ENCODE measurements at places on chromosomes 4 and X.

DNA sequence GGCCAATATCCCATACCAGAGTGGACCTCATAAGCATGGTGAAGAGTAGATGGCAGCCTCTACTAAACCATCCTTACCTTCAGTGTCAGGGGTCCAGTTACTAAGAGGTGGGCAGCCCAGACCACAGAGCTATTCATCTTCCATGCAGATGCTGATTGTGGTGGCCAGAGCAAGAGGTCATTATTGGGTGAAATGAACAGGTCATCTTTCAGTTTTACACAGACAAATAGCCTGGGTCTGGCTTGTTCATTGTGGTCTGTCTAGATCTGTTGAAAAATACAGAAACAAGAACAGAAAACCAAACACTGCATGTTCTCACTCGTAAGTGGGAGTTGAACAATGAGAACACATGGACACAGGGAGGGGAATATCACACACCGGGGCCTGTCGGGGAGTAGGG lies 71.3 kb downstream of the PAK3 start:
- H3K4me3 ChIP-seq, result no peak overlapping the region
- no peaks in the 10 kb centered on the region for H3K36me3 ChIP-seq
- DNase-seq, result no peak

GRCh38 chrX:13770013-13770535 lies 35.5 kb downstream of the OFD1 start:
- H3K36me3 ChIP-seq, result no peaks in the 10 kb centered on the region
- DNase-seq, result no peak
- no peaks in the 10 kb centered on the region for H3K27me3 ChIP-seq
- H3K27ac ChIP-seq, result no peak overlapping the region
- no peaks in the 10 kb centered on the region for H3K4me1 ChIP-seq

- no peak overlapping the region for H3K4me3 ChIP-seq
- H3K36me3 ChIP-seq, result no peaks in the 10 kb centered on the region
- H3K4me1 ChIP-seq, result no peaks in the 10 kb centered on the region
- no peak overlapping the region for H3K27ac ChIP-seq
- no peak for DNase-seq
Measured at GRCh38 chr4:30920043-30920442, 199.9 kb downstream of the PCDH7 start.

- H3K36me3 ChIP-seq, result no peaks in the 10 kb centered on the region
- no peaks in the 10 kb centered on the region for H3K27me3 ChIP-seq
- H3K27ac ChIP-seq, result no peak overlapping the region
- no peak for DNase-seq
- no peak overlapping the region for H3K4me3 ChIP-seq
Measured at GRCh38 chrX:141278306-141278705, 36.0 kb upstream of the SPANXC start.

DNA sequence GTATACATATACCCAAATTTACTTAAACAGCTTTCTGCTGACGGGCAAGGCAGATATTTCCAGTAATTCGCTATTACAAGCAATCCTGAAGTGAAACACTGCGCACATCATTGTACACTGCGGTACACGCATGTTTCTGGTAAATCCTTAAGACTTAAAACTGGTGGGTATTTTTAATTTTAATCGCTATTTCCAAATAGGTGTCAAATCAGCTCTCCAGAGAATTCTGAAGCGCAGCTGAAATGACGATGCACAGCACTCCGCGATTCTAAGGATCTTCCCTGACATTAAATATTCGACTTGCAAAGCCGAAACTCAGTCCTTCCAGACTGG lies 361 bp downstream of the TMEM128 start:
- no peaks in the 10 kb centered on the region for H3K27me3 ChIP-seq
- peak overlapping the region; percentile 96 for H3K27ac ChIP-seq
- no peak for DNase-seq
- peaks cover 29% of the 10 kb centered on the region for H3K36me3 ChIP-seq
- H3K4me3 ChIP-seq, result peak overlapping the region; percentile 87

- no peaks in the 10 kb centered on the region for H3K27me3 ChIP-seq
- no peak for DNase-seq
- H3K4me3 ChIP-seq, result no peak overlapping the region
- H3K4me1 ChIP-seq, result no peaks in the 10 kb centered on the region
Measured at GRCh38 chr4:158513256-158513655, 8.4 kb upstream of the RXFP1 start.

DNA sequence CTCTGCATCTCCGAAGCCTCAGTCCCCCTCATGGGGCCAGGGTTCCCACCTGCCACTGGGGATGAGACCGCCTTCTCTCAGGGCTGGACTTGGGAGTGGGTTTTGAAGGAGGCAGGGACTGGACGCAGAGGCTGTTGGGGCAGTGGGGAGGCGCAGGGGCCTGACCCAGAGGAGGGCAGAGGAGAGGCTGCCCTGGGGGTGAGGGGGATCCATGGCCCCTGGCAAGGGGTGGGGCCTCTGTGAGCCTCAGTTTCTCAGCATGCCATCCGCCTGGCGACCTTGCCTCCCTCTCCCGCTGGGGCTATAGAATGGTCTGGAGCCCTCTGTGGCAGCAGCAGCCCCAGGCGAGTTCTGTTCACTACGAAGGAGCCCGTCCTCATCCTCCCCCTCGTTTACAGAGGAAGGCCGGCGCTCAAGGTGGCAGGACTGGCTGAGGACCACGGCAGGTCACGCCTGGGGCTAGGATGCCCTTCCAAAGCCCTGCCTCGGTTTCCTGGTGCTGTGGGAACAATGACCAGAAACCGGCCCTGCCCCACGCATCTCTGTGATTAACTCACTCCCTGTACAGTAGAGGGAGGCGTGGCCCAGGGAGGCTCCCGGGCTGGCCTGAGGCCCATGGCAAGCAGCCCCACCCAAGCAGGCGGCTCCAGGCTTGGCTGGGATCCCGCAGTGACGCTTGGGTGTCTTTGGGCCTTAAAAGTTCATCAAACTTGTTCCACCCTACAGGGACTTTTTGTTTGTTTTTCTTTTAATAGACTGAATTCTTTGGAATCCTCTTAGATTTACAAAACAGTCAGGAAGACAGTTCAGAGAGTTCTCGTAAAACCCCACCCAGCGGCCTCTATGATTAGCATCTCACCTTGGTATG lies 16.0 kb upstream of the SH3TC1 start:
- H3K27ac ChIP-seq, result peak overlapping the region; percentile 35
- H3K27me3 ChIP-seq, result no peaks in the 10 kb centered on the region
- no peaks in the 10 kb centered on the region for H3K36me3 ChIP-seq

GRCh38 chr4:54041100-54041499 lies 23.3 kb downstream of the CHIC2 start:
- H3K27ac ChIP-seq, result no peak overlapping the region
- H3K36me3 ChIP-seq, result peaks cover 4% of the 10 kb centered on the region
- H3K4me3 ChIP-seq, result no peak overlapping the region
- no peaks in the 10 kb centered on the region for H3K27me3 ChIP-seq
- DNase-seq, result no peak

- no peak for DNase-seq
- no peaks in the 10 kb centered on the region for H3K36me3 ChIP-seq
- H3K4me3 ChIP-seq, result no peak overlapping the region
- H3K4me1 ChIP-seq, result no peaks in the 10 kb centered on the region
- H3K27me3 ChIP-seq, result no peaks in the 10 kb centered on the region
Measured at GRCh38 chr4:52946855-52947254, 84.7 kb downstream of the RASL11B start.

DNA sequence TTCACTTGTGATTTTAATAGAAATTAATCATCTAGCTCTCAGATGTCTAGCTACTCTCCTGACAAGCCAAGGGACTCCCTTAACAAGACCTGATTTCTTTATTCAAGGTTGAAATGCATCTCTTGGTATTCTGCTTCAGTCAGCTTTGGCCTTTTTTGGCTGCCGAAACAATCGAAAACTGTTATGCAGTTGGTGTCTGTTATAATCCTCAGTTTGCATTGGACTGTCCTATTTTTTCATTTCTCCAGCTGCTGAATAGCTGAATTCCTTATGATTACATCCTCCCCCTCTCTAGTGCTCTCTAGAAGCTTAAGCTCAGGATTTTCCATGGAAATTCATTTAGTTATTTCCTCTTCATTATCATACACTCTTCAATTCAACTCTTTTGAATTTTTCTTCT lies 177.2 kb downstream of the TRIML1 start:
- DNase-seq, result no peak
- no peak overlapping the region for H3K4me3 ChIP-seq
- H3K36me3 ChIP-seq, result no peaks in the 10 kb centered on the region
- no peaks in the 10 kb centered on the region for H3K27me3 ChIP-seq
- H3K4me1 ChIP-seq, result no peaks in the 10 kb centered on the region

DNA sequence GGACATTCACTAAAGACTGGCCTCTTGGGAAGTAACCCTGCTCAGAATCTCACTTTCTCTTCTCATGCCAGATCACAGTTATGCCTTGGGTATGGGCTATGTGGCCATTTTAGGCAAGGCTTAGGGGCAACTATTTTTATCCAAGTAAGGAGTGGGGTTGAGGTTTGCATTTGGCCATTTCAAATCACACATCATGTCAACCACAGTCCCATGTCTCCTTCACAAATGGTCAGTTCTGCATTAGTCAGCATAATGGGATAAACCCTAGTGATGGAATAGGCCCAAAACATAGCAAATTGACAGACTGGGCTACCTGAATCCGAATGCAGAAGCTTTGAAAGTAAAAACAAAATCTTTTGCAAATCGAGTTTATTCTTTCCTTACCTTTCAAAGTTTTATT lies 827 bp upstream of the RTL3 start:
- H3K4me3 ChIP-seq, result no peak overlapping the region
- H3K27ac ChIP-seq, result peak overlapping the region; percentile 51
- H3K36me3 ChIP-seq, result no peaks in the 10 kb centered on the region
- DNase-seq, result no peak
- H3K4me1 ChIP-seq, result peaks cover 6% of the 10 kb centered on the region

DNA sequence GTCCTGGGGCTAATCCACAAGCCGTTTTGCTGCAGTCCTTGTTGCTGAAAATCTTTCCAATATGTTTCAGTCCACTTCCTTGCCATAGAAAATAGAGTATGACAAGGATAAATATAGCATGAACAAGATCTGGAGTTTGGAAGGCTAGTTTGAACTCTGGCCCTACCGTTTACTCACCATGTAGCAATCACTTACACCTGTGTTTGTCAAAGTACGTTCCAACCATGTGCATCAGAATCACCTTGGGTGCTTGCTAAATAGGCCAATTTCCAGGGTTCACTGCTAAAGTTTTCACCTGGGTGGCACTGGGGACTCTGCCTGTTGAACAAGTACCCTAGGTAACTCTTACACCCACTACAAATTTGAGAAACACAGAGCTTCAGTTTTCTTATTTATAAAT lies 188.9 kb downstream of the ENOX2 start:
- H3K27ac ChIP-seq, result no peak overlapping the region
- no peaks in the 10 kb centered on the region for H3K36me3 ChIP-seq
- H3K4me1 ChIP-seq, result no peaks in the 10 kb centered on the region
- H3K4me3 ChIP-seq, result no peak overlapping the region
- no peak for DNase-seq

GRCh38 chrX:8346060-8346459 lies 118.6 kb upstream of the VCX3B start:
- H3K36me3 ChIP-seq, result no peaks in the 10 kb centered on the region

DNA sequence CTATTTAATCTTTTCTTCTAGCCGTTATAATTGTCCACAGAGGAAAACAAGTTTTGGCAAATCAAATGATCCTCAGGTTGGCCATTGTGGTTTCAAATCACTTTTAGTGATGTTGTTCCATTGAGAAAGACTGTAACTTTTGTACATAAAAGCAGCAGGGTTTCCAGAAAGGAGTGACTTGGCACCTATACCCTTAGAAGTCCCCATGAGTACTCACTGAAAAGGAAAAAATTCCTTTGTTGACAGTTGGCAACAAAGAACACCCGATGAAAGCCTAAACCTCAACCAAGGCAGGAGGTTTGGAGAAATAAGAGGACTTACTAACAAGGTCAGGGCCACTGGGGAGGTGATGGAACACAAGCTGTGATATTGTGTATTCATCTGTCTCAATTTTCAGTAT lies 474.4 kb downstream of the RAPGEF2 start:
- H3K27ac ChIP-seq, result no peak overlapping the region
- H3K4me1 ChIP-seq, result no peaks in the 10 kb centered on the region
- DNase-seq, result no peak
- no peaks in the 10 kb centered on the region for H3K36me3 ChIP-seq
- H3K4me3 ChIP-seq, result no peak overlapping the region

DNA sequence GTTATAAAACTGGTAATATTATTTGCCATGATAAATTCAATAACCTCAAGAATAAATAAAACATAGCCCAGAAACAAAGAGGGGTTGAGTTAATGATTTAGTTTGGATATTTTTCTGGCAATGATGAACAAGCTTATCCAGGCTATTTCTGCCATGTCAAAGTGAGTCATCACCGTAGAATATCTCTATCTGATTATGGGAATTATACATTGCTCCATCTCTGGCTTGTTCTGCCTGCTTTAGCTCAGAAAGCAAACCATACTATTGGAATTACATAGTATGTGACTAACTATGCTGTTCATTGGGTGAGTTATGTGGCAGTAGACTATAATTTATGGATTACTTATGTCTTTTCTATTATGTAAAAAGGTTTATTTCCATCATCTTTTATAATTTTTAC lies 680.1 kb upstream of the AADAT start:
- no peaks in the 10 kb centered on the region for H3K36me3 ChIP-seq
- DNase-seq, result no peak
- H3K4me1 ChIP-seq, result no peaks in the 10 kb centered on the region
- no peak overlapping the region for H3K27ac ChIP-seq
- H3K4me3 ChIP-seq, result no peak overlapping the region

- H3K4me3 ChIP-seq, result peak overlapping the region; percentile 79
- H3K27ac ChIP-seq, result peak overlapping the region; percentile 87
- peaks cover 6% of the 10 kb centered on the region for H3K36me3 ChIP-seq
- H3K4me1 ChIP-seq, result peaks cover 32% of the 10 kb centered on the region
Measured at GRCh38 chr4:6641971-6642320, 1.5 kb downstream of the MRFAP1 start.

- DNase-seq, result no peak
- no peak overlapping the region for H3K27ac ChIP-seq
- H3K36me3 ChIP-seq, result no peaks in the 10 kb centered on the region
- peaks cover 9% of the 10 kb centered on the region for H3K4me1 ChIP-seq
- no peaks in the 10 kb centered on the region for H3K27me3 ChIP-seq
- no peak overlapping the region for H3K4me3 ChIP-seq
Measured at GRCh38 chr4:186823989-186824388, 100.3 kb upstream of the FAT1 start.

DNA sequence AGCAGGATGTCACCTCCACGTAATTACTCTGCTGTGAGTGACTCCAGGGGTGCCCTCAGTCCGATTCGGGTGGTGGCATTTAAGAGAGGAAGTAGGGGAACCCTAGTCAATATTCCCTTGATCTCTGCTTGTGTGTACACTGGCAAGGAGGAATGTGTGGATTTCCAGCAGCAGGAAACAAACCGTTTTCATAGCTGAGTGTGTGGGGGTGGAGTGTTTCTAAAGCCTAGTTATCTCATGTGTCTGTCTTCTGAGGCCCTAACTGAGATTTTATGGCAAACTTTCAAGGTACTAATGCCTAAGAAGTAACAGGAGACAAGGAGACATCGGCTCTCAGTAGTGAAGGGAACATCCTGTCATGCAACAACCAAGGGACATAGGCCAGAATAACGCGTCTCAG lies 6.6 kb upstream of the CLDN24 start:
- H3K27me3 ChIP-seq, result no peaks in the 10 kb centered on the region
- H3K4me1 ChIP-seq, result no peaks in the 10 kb centered on the region
- H3K4me3 ChIP-seq, result no peak overlapping the region

DNA sequence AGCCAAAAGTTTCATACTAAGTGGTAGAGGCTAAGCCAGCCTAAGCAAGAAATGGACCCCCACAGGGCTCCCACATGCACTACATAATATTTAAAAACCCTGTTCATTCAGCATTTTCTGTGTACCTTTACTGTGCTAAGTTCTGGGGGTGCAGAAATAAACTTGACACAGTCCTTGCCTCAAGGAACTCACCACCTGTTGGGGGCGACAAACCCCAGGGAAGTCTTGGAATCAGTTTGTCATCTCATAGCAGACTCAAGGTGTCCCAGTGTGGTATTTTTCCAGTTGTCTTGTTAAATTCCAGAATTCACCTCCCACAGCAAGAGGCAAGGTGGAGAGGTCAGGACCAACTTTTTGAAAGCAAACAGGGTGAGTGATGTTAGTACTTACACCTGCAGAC lies 43.1 kb downstream of the ATG4A start:
- no peaks in the 10 kb centered on the region for H3K27me3 ChIP-seq
- peaks cover 42% of the 10 kb centered on the region for H3K36me3 ChIP-seq
- H3K27ac ChIP-seq, result no peak overlapping the region
- no peaks in the 10 kb centered on the region for H3K4me1 ChIP-seq
